ENCODE measurements at places on chromosomes 7 and 10.
A peak's percentile ranks its signal among the peaks of the same experiment; 100 is the strongest.

- DNase-seq = no peak
Measured at GRCh38 chr10:88886557-88886956, 6.5 kb downstream of the STAMBPL1 start.

- no peak for DNase-seq
Measured at GRCh38 chr7:4080954-4081353, 601.1 kb upstream of the FOXK1 start.

DNA sequence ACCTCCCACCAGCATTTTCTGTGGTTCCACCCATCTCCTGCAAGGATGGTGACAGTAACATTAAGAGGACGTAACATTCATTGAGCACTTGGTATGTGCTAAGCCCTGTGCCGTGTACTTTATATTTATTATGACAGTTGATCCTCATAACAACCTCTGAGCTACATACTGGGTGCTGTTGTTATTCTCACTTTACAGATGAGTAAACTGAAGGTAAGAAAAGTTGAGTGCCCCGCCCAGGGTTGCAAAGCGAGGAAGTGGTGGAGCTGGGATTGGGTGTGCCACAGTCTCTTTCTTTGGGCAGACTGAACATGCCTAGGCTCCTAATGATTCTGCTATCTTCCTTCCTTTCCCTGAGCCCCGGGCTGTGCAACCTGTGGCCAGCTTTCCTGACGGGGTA lies 107.4 kb downstream of the SH3PXD2A start:
- DNase-seq = no peak

GRCh38 chr7:100175296-100175935 lies 1.8 kb downstream of the GPC2 start:
- no peak for DNase-seq

DNA sequence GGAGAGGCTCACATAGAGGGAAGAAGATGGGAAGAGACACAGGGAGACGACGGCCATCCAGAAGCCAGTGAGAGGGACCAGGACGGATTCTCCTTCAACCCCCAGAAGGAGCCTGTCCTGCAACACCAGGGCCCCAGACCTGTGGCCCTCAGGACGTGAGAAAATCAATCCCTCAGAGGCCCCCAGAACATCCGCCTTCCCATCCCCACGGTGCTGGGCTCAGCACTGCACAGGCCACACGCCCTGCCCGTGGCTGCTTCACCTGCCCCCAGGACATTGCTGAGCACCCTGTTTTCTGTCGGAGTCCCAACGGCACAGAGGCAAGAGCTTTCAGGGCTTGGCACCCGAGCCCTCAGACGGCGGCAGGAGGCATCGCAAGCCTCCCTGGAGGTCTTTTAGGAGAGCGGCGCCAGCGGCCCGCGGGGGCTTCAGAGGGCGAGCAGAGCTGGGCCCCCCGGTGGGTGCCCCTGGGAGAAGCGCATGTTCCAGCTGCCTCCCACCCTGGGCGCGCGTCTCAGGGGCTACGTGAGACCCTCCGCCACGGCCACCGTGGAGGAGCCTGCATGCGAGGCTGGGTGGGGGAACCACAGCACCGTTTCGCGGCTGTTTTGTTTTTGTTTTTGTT lies 42.8 kb downstream of the PDGFA start:
- no peak for DNase-seq

DNA sequence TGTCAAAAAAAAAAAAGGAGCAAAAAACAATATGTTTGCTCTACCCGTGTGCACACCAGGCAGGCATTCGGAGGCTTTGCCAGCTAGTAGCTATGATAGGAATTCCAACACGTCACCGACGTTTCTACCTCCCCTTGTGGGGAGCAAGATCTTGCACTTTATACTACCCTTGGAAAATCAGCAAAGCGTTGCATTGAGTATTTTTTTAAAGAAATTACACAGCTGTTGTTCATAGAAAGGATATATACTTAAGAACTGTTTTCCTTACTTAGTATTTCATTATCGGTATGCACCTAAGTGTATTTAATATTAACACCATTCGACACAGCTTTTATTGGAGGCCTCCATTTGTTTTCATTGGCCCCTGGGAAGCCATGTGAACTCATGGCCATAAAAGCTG lies 159.9 kb upstream of the MGMT start:
- no peak for DNase-seq

GRCh38 chr7:52764492-52765169 lies 270.8 kb upstream of the POM121L12 start:
- no peak for DNase-seq

GRCh38 chr10:132098539-132099388 lies 33.0 kb downstream of the JAKMIP3 start:
- DNase-seq = no peak

- peak; percentile 9 for DNase-seq
Measured at GRCh38 chr10:101974091-101974971, 81.6 kb downstream of the ARMH3 start.

DNA sequence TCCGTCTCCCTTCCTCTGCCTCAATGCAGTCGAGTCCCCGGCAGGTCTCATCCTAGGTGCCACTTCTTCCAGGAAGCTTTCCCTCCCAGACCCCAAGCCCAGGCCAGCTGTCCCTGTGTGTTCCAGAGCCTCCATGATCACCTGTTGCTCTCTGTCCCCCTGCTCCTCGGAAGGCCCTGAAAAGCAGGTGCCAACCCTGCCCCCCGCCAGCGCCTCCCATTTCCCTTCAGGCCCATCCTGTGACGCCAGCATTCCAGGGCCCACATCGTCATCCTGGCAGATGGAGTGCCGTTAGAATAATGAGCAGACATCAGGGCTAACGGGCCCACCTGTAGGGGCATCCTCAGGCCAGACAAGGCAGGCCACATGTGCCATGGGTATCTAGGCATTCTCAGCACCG lies 253.0 kb upstream of the PPP2R2D start:
- no peak for DNase-seq

DNA sequence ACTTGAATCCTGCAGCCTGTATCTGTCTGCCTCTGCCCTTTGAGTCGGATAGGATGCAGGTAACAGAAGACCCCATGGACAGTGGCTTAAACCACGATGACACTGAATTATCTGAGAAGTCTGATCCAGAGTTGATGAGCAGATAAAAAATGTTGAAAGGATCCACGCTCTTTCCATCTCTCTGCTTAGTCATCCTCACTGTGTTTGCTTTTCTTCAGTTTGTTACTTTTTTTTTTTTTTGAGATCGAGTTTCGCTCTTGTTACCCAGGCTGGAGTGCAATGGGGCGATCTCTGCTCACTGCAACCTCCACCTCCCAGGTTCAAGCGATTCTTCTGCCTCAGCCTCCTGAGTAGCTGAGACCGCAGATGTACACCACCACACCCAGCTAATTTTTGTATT lies 36.9 kb upstream of the GOLGA7B start:
- DNase-seq = no peak

DNA sequence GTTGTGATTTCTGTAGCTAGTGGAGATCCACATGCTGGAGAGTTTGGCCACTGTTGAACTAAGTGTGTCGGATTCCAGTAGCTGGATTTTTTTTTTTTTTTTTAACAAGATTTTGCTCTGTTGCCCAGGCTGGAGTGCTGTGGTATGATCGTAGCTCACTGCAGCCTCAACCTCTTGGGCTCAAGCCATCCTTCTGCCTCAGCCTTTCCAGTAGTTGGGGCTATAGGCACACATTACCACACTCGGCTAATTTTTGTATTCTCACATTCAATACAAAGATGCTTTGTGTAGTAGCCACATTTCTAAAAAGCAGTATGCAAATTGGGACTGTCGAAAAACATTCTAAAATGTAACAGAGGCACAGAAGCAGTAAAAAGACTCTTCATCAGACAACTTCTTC lies 63.5 kb downstream of the RABGEF1 start:
- peak; percentile 14 for DNase-seq

DNA sequence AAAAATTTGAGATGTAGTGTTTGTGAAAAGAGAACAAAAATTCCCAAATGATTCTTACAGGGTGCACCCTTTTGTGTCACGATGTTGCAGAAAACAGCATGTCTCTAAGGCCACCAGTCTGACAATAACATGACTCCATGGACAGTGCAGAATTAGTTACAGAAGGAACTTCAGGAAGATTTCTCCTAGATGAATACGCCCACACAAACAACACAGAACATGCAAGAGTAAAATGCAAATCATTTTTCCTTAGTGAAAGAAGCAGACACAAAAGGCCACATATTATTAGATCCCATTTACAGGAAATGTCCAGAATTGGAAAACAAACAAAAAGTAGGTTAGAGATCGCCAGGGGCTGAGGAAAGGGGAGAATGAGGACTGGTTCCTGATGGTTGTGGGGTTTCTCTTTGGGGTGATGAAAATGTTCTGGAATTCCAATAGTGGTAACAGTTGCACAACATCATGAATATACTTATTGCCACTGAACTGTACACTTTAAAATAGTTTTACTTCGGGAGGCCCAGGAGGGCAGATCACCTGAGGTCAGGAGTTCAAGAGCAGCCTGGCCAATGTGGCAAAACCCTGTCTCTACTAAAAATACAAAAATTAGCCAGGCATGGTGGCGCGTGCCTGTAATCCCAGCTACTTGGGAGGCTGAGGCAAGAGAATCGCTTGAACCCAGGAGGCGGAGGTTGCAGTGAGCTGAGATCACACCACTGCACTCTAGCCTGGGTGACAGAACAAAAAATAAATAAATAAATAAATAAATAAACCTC lies 10.2 kb downstream of the ZC3HAV1 start:
- DNase-seq = peak; percentile 68

GRCh38 chr7:130418306-130418705 lies 22.5 kb downstream of the CEP41 start:
- DNase-seq = no peak

GRCh38 chr10:127250031-127250430 lies 53.6 kb upstream of the INSYN2A start:
- DNase-seq = no peak

- DNase-seq = no peak
Measured at GRCh38 chr7:114942446-114943175, 20.7 kb downstream of the MDFIC start.

GRCh38 chr7:46079421-46079820 lies 158.3 kb upstream of the IGFBP3 start:
- DNase-seq = no peak

DNA sequence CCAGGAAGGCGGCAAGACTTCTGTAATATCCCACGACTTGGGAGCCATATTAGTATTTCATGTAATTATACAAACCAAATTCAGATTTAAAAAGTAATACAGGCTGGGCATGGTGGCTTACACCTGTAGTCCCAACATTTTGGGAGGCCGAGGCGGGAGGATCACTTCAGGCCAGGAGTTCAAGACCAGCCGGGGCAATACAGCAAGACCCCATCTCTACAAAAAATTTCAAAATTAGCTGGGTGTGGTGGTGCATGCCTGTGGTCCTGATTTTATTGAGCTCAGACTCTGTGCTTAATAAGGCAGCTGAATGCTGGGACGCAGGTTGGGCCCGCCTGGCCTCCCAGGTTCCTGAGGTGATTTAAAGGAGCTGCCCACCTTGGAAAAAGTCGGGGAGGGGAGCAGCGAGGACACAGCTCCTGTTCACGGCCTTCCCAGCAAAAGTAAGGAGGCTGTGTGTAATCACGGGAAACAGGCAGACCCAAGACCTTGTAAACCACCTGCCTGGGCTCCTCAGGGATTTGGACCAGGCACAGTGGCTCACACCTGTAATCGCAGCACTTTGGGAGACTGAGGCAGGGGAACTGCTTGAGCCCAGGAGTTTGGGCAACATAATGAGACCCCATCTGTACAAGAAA lies 93.0 kb upstream of the DNAAF5 start:
- DNase-seq = no peak

- DNase-seq = no peak
Measured at GRCh38 chr10:78927257-78927995, 141.3 kb upstream of the ZMIZ1 start.

GRCh38 chr7:116354171-116354545 lies 143.8 kb downstream of the TES start:
- DNase-seq = peak; percentile 81

- no peak for DNase-seq
Measured at GRCh38 chr7:128407751-128408708, 1.8 kb downstream of the IMPDH1 start.

DNA sequence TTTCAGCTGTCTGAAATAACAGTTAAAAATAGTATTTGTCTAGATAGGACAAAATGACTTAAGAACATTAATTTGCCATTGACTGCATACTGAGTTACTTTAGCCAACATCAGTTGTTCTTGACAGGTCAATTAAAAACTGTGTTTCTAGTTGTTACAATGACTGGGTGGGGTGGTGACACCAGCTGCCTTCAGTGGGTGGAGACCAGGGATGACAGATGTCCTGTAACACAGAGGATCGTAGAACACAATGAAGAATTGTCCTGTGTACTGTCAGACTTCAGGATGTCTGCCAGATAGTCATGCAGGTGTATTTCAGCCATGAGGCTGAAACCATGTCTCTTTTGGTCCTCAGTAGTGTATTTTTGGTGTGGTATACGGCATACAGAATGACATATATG lies 24.4 kb downstream of the TRUB1 start:
- no peak for DNase-seq

- no peak for DNase-seq
Measured at GRCh38 chr7:45001138-45001694, 1.2 kb downstream of the CCM2 start.

- DNase-seq = no peak
Measured at GRCh38 chr7:35623381-35623780, 71.6 kb downstream of the HERPUD2 start.

- peak; percentile 35 for DNase-seq
Measured at GRCh38 chr7:51019191-51019844, 236.6 kb upstream of the GRB10 start.

- DNase-seq = no peak
Measured at GRCh38 chr7:152081088-152081487, 55.6 kb downstream of the GALNT11 start.

DNA sequence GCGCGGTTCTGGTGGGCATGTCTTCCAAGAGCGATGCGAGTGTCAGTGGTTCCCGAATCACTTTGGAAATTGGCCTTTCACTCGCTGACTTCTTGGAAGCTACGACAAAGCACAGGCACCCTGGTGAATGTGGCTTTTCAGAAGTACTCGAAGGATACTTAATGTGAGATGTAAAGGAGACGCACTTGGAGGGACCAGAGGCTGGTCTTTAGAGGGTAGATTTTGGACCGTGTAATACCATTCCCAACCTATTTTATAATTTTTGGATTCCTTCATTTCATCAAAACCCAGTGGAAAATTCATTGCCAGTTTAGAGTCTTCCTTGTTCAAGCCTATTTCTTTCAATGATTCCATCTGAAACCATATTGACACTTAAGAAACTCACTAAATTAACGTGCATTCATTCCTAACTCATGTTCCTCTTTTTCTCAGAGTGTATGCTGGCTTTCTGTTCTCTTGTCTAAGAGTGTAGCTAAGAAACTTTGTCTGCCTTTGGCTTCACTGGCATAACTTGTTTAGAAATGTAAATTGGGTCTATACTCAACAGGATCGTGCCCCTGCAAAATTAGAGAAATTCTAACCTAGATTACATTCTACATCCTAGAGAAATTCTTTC lies 645 bp upstream of the COPG2 start:
- no peak for DNase-seq

Data from fibroblast of gingiva (primary cell).